ENCODE measurements at places on chromosomes 3 and 15.

GRCh38 chr3:61448378-61448777, 113.0 kb upstream of the PTPRG start:
- DNase-seq, result no peak

DNA sequence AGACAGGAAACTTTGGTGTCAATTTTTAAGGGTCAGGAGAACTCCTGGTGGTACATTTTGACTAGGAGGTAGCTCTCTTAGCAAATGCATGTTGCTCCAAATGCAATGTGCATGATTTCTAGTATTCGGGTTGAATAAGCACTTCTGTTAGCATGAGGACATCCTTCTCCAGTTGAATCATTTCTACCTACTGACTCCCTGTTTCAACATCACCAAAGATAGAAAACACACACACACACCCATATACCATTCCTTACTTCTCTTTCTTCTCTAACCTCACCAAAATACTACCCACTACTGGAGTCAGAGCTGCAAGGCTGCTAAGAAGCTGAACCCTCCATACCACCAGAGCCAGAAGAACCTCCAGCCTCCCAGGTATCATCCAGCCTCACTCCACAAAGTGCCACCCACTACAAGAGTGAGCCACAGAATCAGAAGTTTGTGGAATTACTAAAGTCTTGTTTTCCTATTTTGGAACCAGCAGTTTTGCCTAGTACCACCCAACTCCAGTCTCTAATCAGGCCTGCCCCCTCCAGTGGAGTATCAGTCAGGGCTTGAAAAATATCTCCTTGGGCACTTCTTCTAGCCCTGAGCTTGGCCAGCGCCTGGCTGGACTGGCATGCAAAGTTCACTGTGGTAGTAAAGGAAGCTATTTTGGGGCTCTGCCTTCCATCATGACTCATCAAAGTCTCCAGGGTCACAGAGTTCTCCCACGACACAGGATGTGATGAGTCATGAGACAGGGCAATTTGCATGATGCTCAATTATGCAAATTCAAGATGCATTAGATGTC, 110.3 kb downstream of the CYP19A1 start:
- peak; percentile 56 for DNase-seq

DNA sequence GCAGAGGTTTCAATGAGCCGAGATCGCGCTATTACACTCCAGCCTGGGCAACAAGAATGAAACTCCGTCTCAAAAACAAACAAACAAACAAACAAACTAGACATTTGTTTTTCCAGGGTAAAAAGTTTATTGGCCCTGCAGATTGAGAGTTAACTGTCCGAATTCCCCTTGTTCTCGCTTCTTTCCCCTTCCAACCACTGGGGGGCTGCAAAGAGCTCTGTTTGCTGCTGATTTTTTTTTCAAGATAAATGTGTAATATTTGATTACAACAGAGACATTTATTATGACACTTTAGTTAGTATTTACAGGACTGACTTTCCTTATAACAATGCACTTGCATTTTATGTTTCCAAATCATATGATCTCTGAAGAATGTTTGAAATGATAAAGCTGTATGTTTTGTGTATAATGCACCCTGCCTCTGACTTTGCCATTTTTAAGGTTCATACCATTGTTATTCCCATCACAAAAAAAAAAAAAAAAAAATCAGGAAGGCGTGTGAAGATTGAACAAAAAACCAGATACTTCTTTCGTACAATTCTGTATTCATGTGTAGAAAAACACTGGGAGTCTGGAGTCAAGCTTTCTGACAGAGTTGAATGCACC, 2.8 kb downstream of the CLSTN2 start:
- peak; percentile 42 for DNase-seq

GRCh38 chr3:45120359-45121158, 25.6 kb downstream of the CDCP1 start:
- peak; percentile 86 for DNase-seq

DNA sequence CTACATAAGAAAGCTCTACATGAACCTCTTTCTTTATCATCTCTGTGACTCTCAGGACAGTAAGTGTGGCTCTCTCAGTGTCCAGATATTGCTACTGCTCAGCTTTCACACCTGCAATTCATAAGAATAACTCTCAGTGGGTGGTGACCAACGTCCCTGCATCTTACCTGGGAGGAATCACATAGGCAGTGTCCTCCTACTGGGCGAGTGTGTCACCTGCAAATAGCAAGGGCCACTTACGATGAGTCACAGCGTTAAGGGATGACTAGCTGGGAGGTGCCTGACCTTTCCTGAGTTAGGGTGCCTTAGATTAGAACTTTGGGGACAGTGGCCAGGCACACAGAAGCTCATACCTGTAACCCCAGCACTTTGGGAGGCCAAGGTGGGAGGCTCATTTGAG, 90.8 kb upstream of the C3orf80 start:
- peak; percentile 70 for DNase-seq

GRCh38 chr15:45521596-45522327, 793 bp downstream of the SLC30A4 start:
- peak; percentile 28 for DNase-seq

- no peak for DNase-seq
Observed at GRCh38 chr3:74546426-74546825, 68.0 kb downstream of the CNTN3 start.

GRCh38 chr15:64739156-64739555, 36.2 kb downstream of the RBPMS2 start:
- DNase-seq, result no peak

GRCh38 chr3:196192524-196193051, 18.6 kb downstream of the ZDHHC19 start:
- DNase-seq, result no peak

DNA sequence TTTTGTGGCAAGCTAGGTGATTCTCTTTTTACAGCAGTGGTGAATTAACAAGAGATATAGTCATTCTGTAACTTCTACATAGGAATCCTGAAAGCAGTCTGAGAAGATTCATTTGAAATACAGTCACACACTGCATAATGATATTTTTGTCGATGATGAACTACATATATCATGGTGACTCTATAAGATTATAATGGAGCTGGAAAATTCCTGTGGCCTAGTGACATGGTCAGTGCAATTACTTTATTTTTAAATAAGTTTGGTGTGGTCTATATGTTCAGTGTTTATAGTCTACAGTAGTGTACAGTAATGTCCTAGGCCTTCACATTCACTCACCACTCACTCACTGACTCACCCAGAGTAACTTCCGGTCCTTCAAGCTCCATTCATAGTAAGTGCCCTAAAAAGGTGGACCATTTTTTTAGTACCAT, 511.4 kb upstream of the MCTP2 start:
- no peak for DNase-seq

GRCh38 chr3:18841422-18842343, 306.6 kb upstream of the KCNH8 start:
- no peak for DNase-seq

- DNase-seq, result no peak
Observed at GRCh38 chr3:66261355-66261754, 40.6 kb downstream of the SLC25A26 start.

DNA sequence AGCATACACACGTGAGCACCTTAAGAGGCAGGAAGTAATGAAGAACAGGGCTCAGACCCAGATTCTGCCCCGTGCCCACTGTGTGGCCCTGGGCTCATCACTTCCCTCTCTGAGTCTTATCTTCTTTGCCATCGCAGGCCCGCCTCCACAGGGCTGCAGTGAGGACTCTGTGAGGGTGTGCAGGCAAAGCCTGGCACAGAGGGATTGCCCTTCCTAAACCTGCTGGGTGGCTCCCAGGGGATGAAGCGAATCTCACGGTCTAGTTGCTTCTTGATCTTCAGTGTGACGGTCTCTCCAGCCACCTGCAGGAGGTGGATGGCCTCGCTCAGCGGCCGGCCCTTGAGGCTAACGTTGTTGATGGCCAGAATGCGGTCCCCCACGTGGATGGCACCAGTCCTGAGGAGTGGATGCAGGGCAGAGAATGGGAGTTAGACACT, 32.8 kb downstream of the GRIP2 start:
- no peak for DNase-seq

DNA sequence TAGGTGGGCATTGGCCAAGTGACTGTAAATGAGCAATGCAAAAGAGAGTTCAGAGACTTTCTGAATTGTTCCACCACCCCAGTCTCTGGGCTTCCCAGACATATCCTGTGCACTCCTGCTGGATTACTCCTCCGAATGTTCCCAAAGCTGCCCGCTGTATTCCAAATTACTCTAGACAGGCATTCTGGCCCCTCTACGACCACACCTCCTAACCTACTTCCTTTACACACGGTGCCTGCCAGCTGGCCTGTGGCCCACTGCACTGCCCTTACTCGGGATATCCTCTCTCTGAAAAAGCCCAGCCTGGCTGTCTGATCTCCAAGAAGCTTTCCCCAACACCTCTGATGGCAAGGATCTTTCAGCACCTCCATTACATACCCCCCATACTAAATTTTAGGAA, 66.6 kb downstream of the DUT start:
- no peak for DNase-seq

- DNase-seq, result no peak
Observed at GRCh38 chr3:155282385-155283091, 10.9 kb downstream of the STRIT1 start.

- DNase-seq, result no peak
Observed at GRCh38 chr3:57953576-57953975, 54.6 kb upstream of the FLNB start.

GRCh38 chr3:27425896-27426565, 56.8 kb upstream of the NEK10 start:
- no peak for DNase-seq

- no peak for DNase-seq
Observed at GRCh38 chr15:56835718-56836171, 82.7 kb upstream of the TCF12 start.

DNA sequence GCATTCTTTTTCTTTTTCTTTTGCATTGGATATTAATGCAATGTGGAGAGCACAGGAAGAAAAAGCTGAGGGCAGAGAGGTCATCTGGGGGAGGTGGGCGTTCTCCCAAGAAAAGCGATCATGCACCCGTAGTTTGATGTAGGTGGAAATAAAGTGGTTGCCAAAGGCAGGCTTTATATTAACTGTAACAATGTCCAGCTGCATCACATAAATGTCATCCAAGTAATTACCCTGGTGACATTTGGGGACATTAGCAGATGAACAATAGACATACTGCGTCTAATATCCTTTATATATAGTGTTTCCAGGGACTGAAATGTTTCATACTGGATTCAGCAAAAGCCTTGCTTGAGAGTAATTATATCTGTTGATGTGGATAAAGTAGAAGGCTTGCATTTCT, 135.5 kb downstream of the CNTN6 start:
- no peak for DNase-seq

GRCh38 chr3:74535281-74535680, 79.2 kb downstream of the CNTN3 start:
- DNase-seq, result no peak

GRCh38 chr3:178131801-178132200, 404.4 kb upstream of the KCNMB2 start:
- no peak for DNase-seq

GRCh38 chr15:36106640-36107335, 472.6 kb upstream of the CDIN1 start:
- DNase-seq, result no peak

GRCh38 chr15:50627351-50628055, 59.1 kb downstream of the TRPM7 start:
- no peak for DNase-seq

- no peak for DNase-seq
Observed at GRCh38 chr15:43930556-43930955, 103.8 kb downstream of the WDR76 start.

DNA sequence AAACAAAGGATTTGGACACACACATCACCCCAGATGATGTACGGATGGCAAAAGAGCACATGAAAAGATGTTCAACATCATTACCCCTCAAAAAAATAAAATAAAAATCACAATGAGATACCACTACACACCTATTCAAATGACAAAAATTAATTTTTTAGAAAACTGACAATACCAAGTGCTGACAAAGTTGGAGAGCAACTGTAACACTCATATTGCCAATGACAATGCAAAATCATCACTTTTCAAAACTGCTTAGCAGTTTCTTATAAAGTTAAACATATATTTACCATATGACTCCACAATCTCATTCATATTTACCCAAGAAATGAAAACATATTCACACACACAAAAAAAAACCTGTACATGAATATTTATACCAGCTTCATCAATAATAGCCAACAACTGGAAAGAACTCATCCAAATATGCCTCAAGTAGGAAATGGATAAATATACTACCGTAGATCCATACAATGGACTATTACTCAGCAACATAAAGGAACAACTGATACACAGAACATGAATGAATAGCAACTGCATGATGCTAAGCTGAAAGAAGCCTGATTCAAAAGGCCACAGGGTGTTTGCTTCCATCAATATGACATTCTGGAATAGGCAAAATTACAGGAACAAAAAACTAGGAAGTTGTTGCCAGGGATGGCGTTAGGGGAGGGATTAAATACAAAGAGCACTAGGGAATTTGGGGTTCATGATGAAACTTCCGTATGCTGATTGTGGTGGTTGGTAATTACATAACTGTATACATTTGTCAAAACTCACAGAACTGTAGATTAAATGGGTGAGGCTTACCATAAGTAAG, 1.3 kb downstream of the FSIP1 start:
- DNase-seq, result no peak

- no peak for DNase-seq
Observed at GRCh38 chr3:181230258-181230657, 240.7 kb upstream of the DNAJC19 start.

DNA sequence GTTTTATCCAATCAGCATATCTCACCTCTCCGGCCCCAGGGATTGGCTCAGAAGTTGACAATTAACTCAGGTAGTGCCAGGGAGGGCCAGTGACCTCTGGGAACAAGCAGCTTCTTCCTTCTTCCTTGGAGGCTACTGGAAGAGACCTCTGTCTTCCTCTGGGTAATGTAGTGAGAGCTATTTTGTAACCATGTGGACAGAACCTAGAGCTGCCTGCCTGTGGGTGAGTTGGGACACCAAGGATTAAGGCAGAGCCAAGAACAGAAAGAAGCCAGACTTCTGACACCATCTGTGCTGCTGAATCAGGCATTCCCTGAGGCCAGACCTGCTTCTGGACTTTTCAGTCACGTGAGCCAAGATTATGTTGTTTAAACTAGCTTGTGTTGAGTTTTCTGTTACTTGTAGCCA, 5.9 kb upstream of the NDUFAF1 start:
- DNase-seq, result no peak

- no peak for DNase-seq
Observed at GRCh38 chr3:3836845-3837244, 37.6 kb downstream of the LRRN1 start.

All from LoVo (cell line).